ENCODE measurements at places on chromosomes 11 and 22.

DNA sequence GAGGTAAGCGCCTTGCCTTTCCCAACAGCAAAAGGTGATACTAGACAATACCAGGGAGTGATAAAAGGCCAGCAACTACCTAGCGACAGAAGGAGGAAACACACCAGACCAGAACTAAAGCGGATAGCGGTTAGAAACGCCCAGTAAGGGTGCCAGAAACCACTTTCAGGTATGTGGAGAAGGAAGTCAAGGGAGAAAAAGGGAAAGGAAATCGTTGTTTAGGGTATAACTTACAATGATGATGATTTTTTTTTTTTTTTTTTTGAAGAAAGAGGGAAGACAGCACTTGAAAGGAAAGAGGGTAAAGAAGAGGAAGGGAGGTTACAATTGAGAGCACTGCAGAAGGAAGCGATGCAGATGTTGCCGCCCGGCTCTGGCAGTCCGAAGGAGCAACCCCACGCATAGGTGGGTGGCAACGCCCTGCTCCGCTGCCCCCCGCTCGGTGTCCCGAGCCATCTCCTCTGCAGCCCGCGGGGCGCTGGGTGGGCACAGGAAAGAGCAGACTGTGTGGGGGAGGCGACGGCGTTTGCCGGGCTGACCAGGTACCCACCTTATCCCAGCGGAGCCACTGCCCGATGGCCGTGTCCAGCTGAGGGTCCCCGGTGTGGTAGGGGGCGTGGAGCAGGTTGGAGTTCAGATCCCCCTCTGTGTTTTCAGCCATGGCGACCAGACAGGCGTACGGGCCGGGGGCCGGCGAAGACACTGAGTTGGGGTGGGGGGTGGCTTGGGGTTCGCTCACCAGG lies 561 bp downstream of the PGM2L1 start:
- DNase-seq = peak; percentile 56

DNA sequence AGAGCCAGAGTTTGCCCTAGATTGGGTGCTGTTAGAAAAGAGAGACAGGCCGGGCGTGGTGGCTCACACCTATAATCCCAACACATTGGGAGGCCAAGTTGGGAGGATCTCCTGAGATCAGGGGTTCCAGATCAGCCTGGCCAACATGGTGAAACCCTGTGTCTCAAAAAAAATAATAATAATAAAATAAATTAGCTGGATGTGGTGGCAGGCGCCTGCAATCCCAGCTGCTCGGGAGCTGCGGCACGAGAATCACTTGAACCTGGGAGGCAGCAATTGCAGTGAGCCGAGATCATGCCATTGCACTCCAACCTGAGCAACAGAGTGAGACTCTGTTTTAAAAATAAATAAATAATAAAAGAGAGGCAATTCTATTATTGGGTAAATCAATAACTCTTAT lies 199.2 kb upstream of the GUCY1A2 start:
- no peak for DNase-seq

- DNase-seq = no peak
Observed at GRCh38 chr11:64619811-64620380, 28.9 kb downstream of the SLC22A12 start.

DNA sequence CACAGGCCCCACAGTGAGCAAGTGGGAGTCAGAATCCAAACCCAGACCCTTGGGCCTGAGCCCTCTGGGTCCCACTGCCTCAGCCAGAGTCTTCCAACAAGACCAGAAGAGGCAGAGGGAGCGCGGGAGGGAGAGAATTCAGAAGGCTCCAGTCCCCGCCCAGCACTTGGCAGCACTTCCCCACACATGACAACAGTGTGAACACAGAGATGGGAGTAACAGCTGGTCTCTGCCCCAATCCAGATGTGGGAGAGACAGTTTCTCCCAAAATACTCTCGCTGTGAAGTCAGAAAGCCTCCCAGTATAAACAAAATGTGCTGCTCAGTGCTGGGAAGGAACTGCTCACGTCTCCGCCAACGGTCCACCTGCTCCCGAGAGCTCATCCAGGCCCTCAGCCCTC lies 219.9 kb downstream of the MN1 start:
- DNase-seq = no peak

- DNase-seq = no peak
Observed at GRCh38 chr11:124075841-124076651, 34.9 kb upstream of the OR10G7 start.

GRCh38 chr11:77259641-77260040 lies 41.8 kb downstream of the GDPD4 start:
- DNase-seq = no peak

GRCh38 chr11:14906578-14906977 lies 14.5 kb upstream of the CYP2R1 start:
- peak; percentile 35 for DNase-seq

DNA sequence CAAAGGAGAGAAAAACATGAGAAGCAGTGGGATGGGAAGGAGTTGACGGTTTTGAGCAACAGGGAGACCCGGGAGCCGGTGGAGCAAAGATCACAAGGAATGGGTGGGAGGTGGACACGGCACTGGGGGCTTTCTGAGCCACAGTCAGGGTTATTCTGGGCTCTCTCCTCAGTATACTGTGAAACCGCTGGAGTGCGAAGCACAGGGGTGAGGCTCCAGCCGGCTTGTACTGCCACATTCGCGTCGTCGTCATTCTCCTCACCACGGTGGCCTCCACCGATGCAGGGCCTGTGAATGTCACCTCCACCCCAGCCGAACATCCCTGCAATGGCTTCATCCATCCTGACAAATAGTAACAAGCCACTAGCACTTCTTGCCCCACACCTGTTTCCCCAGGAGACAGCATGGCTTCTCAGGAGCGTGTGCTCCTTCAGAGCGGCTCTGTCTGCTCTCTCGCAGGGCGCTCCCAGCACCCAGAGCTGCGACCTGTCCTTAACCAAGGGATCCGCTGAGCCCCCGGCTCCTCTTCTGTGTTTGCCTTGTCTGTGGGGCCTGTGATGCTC lies 1165.3 kb downstream of the TBC1D22A start:
- DNase-seq = no peak

- no peak for DNase-seq
Observed at GRCh38 chr11:108278546-108278945, 55.7 kb downstream of the ATM start.

- no peak for DNase-seq
Observed at GRCh38 chr11:132644520-132645239, 887.6 kb downstream of the OPCML start.

GRCh38 chr11:111454561-111455192 lies 57.5 kb downstream of the BTG4 start:
- no peak for DNase-seq

GRCh38 chr11:80371931-80372330 lies 931.1 kb upstream of the TENM4 start:
- no peak for DNase-seq

DNA sequence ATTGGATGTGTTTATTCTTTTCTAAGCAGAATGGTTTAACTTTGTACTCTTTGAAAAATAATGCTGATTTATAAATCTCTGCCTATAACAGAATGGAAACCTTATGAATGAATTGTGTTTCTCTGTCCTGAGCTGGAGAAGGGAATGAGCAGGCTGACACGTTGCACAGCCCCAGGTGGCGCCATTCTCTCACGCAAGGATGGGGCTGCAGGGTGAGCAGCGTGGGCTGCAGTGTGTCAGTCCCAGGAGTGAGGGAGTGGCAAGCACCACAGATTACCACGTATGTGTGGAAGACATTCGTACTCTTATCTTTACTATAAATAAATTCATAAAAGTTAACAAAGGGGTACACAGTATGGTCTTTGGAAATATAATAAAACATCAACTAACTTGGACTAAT lies 33.4 kb downstream of the FDX1 start:
- DNase-seq = no peak

- peak; percentile 43 for DNase-seq
Observed at GRCh38 chr22:36156515-36157419, 3.8 kb downstream of the APOL3 start.

DNA sequence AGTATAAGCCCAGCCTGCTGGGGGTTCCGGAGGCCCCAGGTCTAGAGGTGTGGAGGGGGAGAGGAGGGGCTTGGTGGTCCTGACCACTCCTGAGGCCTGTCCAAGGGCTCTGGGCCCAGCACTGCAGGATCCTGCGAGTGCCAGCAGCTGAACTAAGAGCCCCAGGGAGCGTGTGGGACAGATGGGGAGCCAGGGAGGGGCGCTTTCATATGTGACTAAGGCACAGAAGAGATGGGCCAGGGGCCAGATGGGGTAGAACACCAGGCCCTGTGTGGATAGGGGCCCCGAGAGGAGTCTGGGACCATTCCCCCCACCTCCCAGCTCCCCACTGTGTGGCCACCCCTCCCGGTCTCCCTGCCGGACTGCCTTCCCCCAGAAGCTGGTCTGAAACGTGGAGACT lies 18.4 kb downstream of the MAFF start:
- DNase-seq = no peak

DNA sequence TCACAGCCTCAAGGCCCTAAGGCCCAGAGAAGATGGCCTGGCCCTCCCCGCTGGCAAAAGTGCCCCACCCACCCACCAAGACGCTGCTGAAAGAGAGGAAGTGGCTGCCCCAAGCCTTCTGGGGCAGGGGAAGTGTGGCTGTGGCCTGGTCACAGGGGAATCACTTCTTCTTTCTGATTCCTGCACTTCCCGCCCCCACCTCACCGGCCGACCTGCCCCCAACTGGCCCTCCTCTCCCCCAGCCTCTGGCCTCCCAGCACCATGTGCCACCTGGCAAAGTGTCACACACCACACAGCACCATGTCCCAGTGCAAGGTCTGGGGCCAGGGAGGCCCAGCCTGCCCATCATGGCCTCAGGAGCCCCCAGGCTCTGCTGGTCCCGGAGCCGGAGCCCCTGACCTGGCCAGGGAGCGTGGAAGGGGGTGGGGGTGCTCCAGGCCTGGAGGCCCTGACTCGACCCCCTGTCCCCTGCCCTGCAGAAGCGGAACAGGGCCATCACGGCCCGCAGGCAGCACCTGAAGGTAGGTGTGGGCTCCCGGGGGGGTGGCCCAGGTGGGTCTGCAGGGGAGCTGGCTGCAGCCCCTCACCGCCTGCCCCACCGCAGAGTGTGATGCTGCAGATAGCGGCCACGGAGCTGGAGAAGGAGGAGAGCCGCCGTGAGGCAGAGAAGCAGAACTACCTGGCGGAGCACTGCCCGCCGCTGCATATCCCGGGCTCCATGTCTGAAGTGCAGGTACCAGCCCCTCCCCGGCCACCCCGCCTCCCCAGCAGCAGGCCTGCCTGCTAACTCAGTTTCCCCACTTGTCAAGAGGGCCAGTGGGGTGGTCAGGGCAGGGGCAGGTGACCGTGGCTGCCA lies 1.4 kb downstream of the TNNI2 start:
- peak; percentile 65 for DNase-seq

GRCh38 chr11:3903207-3903896 lies 47.9 kb downstream of the STIM1 start:
- DNase-seq = no peak

DNA sequence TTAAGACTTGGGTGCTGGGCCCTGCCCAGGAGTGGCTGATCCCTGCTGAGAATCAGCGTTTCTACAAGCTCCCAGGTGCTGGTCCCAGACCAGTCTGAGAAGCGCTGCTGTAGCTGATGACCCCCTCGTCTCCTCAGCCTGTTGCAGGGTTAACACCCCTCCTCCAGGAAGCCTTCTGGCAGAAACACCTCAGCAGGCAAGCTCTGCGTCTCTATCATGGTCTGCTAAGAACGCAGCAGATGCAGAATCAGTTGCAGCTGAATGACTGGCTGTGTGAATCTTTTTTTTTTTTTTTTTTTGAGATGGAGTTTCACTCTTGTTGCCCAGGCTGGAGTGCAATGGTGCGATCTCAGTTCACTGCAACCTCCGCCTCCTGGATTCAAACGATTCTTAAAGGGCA lies 132.5 kb downstream of the CACNA1I start:
- DNase-seq = no peak

DNA sequence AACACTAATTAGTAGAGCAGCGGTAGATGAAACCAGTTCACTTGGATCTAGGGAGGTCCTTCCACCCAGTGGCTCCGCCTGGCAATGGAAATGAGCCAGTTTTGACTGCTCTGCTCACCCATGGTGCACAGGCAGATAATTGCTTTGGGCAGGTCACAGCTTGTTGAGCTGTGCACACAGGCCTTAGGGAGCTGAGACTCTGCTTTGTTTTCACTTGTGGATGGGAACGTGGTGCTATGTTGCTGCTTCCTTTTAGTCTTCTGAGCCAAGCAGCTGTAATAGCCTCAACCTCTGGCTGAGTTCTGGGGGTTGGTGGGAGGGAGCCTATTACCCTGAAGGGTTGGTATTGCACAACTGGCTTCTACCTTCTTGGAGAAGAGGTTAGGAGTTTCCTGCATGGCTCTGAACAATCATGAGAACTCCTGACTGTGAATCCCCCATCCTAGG lies 262.3 kb upstream of the MTNR1B start:
- DNase-seq = no peak

DNA sequence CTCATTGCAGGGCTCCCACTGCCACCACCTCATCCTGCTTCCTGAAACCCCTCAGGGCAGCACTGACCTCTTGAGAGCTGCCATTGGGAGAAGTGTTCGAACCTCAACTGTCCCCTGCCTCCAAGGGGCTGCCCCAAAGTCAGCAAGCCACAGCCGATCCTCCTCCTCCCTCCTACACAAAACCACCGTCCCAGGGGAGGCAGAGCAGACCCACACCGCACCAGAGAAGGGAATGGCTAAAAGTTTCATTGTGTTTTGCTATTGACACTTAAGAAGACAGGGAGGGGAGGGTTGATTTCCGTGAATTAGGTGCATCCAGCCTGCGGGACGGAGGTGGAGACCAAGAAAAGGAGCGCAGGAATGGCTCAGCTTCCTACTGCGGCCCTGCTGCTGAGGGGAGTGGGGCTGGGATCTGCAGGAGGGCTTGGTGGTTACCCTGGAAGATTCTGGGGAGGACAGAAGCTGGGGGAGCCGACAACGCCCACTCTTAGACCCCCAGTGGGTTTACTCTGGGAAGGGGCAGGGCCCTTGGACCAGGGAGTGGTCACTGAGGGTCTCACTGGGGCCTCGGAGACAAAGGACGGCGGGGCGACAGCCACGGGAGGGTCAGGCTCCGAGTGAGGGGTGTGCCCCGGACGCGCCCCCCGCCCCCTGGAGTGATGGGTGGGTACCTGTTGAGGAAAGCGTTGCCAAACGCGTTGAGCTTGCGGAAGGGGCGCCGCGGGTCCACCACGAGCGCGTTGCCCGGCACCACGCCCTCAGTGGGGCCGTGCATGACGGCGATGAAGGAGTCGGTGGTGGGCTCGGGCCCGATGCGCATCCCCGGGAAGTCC lies 815 bp downstream of the EHD1 start:
- DNase-seq = no peak

DNA sequence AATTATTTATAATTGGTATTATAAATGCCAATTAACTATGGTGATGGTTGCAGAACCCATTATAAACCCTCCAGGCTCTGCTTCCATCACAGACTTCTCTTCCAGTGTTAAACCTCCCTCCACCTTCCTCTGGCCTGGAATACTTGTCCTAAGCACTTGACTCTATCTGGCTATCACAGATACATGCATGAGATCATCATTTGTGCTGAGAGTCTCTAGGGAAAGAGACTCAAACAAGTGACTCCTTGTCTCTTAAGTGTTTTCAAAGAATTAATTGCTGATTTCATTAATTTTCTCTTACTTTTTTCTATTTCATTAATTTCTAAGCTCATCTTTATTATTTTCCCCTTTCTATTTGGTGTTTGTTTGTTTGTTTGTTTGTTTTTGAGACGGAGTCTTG lies 29.1 kb downstream of the RTL6 start:
- no peak for DNase-seq

- DNase-seq = no peak
Observed at GRCh38 chr22:49803134-49803533, 24.5 kb downstream of the BRD1 start.
